ENCODE measurements at places on chromosomes 6 and 20.

DNA sequence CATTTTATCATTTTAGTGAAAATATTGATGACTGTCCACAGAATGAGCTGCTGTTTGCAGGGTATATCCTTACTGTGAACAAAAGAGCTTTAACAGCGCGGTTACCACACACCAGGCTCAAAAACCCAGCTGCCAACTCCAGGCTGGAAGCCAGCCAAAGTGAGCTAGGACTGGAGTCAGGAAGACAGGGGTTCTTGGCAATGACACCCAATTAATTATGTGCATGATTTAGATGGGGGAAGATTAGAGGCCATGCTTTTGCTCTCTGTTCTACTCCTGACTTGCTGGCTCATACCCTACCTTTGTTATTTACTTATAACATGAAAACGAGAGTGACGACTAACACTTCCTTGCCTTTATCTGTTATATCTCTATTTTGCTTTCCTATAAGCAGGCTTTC, 128.9 kb upstream of the SHLD1 start:
- no peak for DNase-seq

DNA sequence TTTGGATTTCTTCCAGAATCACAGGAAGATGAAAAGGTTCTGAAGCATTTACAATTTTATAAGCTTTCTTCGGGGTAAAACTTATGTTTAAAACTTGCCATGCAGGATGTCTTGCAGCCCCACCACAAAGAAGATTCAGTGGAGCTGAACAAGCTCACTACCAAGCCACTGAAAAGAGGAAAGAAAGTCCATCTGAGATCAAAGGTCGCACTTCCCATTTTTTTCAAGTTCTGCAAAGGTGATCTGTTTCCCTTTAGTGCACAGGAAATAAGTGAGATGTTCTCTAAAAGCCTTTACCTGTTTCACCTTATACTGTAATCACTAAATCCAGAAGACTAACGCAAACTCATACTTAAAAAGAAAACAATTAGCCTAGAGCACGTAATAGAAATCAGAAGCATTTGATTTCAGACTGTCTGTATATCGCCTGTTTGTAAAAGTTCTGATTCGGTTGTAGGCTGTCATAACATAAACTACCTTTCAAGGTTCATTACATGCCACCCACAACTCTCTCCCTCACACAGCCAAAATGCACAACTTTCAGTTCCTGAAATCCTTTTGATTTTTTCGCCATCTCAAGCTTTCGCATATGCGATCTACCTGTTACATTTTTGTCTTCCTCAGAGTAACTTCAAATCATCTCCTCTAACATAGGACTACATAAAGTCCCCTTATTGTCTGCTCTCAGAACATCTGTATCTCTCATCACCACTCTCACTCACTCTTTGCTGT, 1.8 kb downstream of the ECHDC1 start:
- DNase-seq, result no peak

GRCh38 chr6:162165479-162165878, 562.1 kb downstream of the PRKN start:
- no peak for DNase-seq

GRCh38 chr20:2533118-2533517, 3.3 kb upstream of the TMC2 start:
- DNase-seq, result no peak

DNA sequence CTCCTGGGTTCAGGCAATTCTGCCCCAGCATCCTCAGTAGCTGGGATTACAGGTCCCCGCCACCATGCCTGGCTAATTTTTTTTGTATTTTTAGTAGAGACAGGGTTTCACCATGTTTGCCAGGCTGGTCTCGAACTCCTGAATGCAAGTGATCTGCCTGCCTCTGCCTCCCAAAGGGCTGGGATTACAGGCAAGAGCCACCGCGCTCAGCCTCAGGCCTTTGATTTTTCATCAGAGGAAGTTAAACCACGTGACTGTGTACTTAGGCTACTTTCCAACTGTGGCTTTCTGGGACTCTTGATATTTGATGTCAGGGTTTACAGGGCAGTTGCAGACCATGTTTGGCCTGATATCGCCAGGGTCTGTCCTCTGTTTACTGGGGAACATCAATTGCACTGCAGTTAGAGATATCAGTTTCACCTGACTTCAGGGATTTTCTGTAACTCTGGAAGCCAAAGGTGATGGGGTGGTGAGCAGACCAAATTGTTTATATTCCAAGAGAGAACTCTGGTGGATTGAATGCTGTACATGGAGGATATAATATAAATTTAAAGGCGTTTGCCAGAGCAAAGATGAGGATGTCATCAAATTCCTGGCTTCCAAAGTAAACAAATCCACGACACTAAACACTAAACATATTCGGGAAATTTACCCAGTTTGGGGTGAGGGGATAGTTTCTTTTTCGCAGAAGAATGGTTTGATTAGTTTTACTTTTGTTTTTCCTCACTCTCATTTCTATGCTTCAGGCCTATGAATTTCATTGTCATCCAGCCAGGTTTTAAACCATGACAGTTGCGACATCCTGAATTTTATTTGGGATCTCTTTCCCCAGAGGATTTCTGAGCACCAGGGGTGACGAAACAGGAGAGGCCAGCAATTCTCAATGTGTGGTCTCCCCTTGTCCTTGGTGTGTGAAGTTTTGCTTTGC, 4.2 kb downstream of the PSMF1 start:
- DNase-seq, result peak; percentile 37

GRCh38 chr6:139519571-139520031, 145.2 kb upstream of the CITED2 start:
- DNase-seq, result no peak

Measured in activated naive CD4-positive, alpha-beta T cell treated with anti-CD3 and anti-CD28 coated beads for 36 hours (primary cell).